ENCODE measurements at places on chromosomes 2 and 18.

GRCh38 chr18:27491772-27492171 lies 306.7 kb upstream of the CHST9 start:
- no peak for DNase-seq

DNA sequence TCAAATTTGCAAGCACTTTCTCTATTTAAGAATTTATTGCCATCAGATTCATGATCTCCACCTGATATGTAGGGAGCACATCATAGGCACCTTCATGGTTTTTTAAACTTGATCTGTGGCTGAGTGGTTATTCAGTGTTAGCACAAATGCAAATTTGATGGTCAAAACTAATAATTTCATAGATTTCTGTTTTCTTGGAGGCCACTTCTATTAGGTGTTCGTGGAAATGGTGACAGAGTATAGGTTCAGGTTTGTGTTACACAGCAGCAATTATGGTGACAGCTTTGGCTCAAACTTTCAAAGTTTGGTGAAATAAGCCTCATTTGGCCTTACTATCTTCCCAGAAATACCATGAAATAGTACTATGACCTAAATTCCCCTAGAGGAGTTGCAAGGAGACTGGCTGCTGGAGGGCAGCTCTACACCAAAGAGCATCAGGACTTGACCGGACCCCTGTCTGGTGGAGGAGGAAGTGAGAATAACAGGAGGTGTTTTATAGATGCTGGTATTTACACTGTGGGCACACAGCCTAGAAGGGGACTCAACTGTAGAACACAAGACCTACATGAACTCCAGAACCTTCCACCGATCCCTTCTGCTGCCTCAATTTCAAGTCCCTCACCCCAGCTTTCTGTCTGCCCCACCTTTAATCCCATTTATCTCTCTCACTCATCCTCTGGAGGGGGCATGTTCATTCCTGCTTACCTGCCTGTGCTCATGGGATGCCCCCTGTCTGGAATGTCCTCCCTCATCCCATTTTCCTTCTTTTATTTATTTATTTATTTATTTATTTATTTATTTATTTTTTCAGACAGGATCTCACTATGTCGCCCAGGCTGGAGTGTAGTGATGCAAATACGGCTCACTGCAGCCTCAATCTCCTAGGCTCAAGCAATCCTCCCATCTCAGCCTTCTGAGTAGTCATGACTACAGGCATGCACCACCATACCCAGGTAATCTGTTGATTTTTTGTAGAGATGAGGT lies 132.9 kb upstream of the SIX2 start:
- DNase-seq: no peak

- DNase-seq: no peak
These were observed 41.4 kb upstream of the ROCK2 start for GRCh38 chr2:11385847-11386246.

DNA sequence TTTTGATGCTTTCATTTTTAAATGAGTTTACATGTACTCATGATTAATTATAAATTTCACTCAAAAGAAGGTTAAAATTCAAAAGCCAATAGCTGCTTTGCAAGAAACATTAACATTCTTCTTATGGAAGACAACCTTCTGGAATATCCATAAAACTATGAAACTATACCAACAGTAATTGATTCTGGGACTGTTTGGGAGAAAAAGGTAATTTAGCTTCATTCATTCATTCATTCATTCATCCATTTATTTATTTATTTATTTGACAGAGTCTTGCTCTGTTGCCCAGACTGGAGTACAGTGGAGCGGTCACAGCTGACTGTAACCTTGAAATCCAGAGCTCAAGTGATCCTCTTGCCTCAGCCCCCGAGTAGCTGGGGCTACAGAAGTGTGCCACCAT lies 110.3 kb downstream of the NBAS start:
- no peak for DNase-seq

GRCh38 chr2:240906911-240907590 lies 915 bp downstream of the CROCC2 start:
- no peak for DNase-seq

Measured in iris pigment epithelial cell (primary cell).